ENCODE measurements at places on chromosomes 3 and 15.

GRCh38 chr15:31473385-31474058 lies 146.9 kb downstream of the KLF13 start:
- no peak for DNase-seq

GRCh38 chr15:63023351-63023945 lies 19.1 kb upstream of the TPM1 start:
- DNase-seq, result no peak

- no peak for DNase-seq
Measured at GRCh38 chr3:64460141-64460730, 227.6 kb downstream of the ADAMTS9 start.

GRCh38 chr3:72520690-72521308 lies 327.4 kb downstream of the SHQ1 start:
- peak; percentile 43 for DNase-seq

DNA sequence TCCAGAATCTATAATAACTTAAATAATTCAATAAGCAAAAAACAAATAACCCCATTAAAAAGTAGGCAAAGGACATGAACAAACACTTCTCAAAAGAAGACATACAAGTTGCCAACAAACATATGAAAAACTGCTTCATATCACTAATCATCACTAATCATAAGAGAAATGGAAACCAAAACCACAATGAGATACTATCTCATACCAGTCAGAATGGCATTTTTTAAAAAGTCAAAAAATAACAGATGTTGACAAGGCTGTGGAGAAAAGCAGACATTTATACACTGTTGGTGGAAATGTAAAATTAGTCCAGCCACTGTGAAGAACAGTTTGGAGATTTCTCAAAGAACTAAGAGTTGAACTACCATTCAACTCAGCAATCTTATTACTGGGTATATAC lies 19.5 kb upstream of the ZMAT3 start:
- no peak for DNase-seq

DNA sequence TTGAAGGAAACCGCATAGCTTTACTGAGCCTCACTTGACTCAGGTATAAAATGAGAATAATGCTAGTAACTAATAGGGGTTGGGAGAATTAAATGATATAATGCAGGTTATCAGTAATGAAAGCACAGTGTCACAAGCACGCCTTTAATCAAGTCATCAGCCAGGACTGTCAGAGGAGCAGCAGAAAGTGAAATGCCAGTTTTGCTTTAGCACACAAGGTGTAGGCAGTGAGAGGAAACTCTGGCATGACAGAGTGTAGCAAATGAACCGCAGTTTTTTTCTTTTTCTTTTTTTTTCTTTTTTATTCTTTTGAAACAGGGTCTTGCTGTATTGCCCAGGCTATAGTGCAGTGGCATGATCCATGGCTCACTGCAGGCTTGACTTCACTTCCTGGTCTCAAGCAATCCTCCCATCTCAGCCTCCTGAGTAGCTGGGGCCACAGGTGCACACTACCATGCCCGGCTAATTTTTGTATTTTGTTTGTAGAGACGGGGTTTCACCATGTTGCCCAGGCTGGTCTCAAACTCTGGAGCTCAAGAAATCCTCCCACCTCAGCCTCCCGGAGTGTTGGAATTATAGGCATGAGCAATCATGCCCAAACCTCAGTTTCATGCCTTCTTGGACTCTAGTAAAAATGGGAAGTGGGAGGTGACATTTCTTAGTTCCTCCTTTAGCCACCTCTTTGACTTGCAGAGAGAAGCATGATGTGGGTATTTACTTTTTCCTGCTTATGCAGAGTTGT lies 9.7 kb upstream of the SCAANT1 start:
- DNase-seq, result no peak
